ENCODE measurements at places on chromosomes 5 and 9. TPM values are rescaled to one million over a fixed set of nuclear protein-coding genes. Genes with fewer than 3 reads are reported as not detected.

Gene PCDHB15
- 1.8 TPM for total RNA-seq

Gene PCDHA12
- total RNA-seq = 18.7 TPM

Gene DNAH5
- 0.40 TPM for total RNA-seq

Gene MYORG
- total RNA-seq = 30.0 TPM

Gene FTMT
- total RNA-seq = not detected

Gene ANKRD55
- total RNA-seq = 0.28 TPM

Gene UAP1L1
- total RNA-seq = 11.2 TPM

Gene SLC6A7
- total RNA-seq = 0.88 TPM

Gene ASPN
- 33.6 TPM for total RNA-seq

Gene SLC6A19
- total RNA-seq = 5.2 TPM

Gene SH3GL2
- 5.0 TPM for total RNA-seq

Gene MVB12B
- 12.1 TPM for total RNA-seq

Gene SPATA31A3
- total RNA-seq = not detected

Gene TAS2R1
- total RNA-seq = 1.0 TPM

All from hepatocyte (in vitro differentiated cells).